Right hindlimb (tissue), 1 donor: ENCODE measurements at places on chromosomes 13 and 19.
A peak's percentile ranks its signal among the peaks of the same experiment; 100 is the strongest.

DNA sequence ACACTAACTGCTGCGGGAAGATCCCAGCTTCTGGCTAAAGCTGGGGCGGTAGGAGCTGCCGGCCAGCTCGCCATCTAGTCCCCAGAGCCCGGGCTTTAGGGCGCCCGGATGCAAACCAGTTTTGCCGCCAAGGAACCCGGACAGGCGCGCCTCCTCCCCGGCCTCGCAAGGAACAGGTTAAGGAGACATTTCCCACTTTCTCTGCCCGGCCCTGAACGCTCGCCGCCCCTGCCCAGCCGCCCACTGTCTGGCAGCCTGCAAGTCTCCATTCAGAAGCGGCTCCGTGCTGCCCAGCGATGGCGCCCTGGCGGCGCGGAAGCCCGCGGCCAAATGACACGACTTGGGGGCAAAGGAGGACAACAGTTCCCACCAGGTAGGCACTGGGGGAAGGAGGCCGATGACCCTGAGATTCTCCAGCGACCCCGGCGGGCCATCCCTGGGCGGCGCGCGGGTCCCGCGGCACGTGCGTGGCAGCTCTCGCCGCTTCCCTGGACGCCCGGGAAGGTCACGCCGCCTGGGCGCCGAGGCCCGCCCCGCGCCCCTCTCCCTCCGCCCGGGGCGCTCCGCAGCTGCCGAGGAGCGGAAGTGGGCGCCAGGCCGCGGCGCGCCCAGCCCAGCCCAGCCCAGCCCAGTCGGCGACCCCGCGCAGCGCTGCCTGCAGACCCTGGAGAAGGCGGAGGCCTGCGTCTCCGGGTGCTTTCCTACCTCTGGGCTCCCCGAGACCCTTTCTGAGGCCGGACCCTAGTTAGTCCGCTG, 42.2 kb upstream of the HNRNPA1L2 start:
- DNase-seq, result peak; percentile 47

DNA sequence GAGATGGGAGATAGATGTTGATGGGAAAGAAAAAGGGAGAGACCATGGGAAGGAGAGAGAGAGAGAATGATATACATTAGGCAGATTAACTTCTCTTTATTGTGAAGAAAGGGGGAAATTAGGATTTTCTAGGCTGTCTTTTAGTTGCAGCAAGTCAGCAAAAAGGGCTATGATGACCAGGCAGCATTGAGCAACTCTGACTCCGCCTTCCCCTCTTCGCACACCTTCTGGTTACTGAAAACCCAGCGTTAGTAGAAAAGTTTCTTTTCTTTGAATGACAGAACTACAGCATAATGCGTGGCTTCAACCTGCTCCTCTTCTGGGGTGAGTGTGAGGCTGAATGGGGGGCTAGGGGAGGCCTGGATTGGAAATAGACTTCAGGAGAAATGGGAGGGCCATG, at the start of gene ADGRE1:
TSS of gene ADGRE1 (plus strand) at position 264 of the 400 bp plus-strand sequence. CDS start at position 294, 30 bp downstream.
- DNase-seq, result no peak

- DNase-seq, result no peak
Measured at GRCh38 chr13:106565127-106565775, 2.7 kb downstream of the ARGLU1 start.

- DNase-seq, result no peak
Measured at GRCh38 chr19:4012092-4012974, 4.8 kb downstream of the PIAS4 start.

GRCh38 chr19:41551212-41551610, 24.8 kb upstream of the CEACAM21 start:
- no peak for DNase-seq

DNA sequence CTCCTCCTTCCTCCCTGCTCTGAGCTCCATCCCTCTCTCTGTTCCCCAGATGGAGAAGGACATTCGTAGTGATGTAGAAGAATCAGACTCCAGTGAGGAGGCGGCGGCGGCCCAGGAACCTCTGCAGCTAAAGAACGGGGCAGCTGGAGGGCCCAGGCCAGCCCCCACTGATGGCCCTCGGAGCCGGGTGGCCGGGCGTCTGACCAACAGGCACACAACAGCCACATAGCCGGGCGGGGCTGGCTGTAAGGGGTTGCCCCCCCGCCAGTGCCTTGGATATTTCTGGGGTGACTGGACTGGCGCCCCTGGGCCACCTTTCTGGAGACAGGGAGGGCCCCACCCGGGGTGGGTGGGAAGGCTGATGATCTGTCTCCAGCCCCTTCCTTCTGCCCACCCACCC, 46.3 kb downstream of the CD320 start:
- no peak for DNase-seq

- DNase-seq, result no peak
Measured at GRCh38 chr19:10089801-10090375, 3.8 kb downstream of the SHFL start.

GRCh38 chr19:12034620-12035019, 859 bp downstream of the ZNF433 start:
- DNase-seq, result no peak

GRCh38 chr19:29267701-29268100, 54.8 kb upstream of the UQCRFS1 start:
- no peak for DNase-seq

DNA sequence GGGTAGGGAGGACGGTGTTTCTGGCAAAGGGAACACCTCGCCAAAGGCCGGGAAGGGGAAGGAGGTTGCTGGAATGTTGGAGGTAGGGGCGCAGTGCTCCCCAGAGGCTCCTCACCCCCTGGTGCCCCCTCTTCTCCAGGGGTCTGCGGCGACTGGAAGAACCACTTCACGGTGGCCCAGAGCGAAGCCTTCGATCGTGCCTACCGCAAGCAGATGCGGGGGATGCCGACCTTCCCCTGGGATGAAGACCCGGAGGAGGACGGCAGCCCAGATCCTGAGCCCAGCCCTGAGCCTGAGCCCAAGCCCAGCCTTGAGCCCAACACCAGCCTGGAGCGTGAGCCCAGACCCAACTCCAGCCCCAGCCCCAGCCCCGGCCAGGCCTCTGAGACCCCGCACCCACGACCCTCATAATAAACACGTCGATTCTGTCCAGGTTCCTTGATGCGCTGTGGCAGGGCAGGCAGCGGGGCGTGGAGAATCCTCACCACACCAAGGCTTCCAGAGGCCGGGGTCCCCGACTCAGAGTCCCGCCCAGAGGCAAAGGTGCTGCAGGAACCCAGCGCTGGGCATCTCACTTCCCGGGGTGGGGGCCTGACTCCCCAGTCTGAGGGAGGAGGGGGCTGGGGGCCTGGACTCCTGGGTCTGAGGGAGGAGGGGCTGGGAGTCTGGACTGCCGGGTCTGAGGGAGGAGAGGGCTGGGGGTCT, 7.4 kb upstream of the SPACA4 start:
- DNase-seq, result no peak

DNA sequence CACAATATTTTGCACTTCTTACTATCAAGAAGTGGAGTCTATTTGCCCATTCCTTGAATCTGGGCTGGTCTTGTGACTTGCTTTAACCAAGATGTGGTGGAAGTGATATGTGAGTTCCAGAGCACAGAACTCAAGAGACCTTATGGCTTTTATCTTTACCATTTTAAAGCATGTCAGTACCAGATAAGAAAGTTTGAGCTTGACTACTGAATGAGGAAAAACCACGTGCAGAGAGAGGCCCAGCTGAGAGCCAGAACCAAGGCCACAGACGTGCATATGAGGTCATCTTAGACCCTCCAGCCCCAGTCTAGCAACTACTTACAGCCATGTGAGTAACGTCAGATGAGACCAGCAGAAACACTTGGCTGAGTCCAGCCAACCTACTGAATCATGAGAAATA, 6.3 kb upstream of the CDK8 start:
- no peak for DNase-seq

DNA sequence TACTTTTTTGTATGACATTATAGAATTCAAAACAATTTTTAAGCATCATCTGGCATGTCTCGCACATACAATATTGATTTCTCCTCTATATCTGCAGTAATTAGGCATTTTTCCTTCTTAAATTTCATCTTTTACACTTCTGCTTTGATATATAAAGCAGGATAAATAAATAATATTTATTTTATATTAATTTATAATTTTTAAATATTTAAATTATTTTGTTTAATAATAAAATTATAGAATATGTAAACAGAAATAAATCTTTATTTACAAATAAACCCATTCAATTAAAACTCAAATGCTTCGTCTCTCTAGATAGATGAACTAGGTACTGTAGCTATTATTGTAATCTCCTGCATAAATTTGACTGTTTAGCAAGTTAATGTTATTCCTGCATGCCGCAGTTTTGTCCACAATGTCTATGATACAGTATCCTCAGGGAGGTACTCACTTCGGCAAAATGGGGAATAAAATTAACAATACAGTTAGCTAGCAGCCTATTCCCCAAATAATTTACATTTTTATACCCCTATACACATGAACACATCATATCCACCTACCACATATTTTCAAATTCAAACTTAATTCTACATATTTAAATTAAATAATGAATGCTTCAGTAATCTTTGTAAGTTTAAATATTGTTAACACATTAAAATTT, 473.6 kb upstream of the SLC10A2 start:
- DNase-seq, result no peak

DNA sequence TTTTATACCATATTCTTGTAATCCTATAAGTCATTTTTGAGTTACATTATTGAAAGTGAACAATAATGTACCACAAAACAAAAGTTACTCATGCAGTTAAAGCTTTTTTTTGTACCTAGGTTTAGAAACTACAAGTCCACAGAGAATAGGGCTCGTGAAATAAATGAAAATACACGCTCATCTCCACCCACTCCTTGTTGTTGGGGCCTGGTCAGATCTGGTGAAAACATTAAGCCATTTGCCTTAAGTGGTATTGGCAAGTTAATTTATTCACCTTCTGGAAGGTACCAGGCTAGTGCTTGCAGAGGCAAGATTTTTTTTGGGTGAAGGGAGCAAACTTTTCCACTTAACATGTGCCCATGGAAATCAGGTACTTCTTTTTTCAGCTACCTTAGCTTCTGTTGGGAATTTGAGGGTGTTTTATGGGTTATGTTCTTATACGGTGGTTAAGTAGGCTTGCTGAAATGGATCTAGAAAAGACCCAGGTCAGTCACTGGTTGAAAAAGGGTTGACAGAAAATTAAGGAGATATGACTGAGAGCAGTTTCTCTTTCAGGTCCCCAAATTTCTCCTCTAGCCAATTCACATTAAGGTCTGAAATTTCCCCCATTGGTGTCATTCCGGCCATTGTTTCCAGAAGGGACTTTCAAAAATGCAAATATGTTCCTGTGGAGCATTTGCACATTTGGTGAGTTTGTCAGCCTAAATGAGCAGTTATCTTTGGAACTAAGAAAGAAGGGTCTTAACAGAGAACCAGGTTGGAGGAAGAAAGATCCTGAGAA, 143.3 kb downstream of the KCNRG start:
- DNase-seq, result no peak

GRCh38 chr13:79692846-79693245, 211.9 kb downstream of the NDFIP2 start:
- DNase-seq, result no peak

DNA sequence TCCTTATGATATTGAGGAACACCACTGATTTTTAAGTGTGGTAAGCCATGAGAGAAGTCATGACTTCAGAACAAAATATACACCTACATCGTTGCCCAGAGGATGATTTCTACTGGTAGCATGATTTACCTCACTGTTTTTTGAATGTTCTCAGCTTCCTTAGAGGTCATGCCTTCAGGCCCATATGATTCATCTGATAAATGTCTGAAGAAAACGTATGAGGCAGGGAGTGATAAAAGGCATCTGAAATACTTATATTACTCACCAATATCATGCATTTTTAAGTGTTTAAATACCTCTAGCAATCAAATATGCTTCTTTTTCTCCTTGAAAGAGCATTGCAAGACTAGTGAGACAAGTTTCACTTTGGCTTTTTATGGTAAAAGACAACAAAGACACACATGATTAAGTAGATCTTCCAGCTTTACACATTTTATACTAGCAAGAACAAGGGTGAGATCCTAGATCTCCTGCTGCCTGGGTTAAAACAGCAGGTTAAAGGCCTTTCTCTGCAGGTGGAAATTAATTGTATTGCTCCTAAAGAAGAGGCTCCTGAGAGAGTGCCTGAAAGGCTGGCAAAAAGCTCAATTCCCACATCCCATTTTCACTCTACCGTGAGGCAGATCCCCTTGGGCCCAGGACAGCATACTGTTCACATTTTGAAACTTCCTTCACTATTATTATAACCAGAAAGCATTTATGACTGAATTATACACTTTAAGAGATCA, 432.4 kb downstream of the SLITRK1 start:
- no peak for DNase-seq
